ENCODE measurements at places on chromosomes 7 and 10. TPM values are rescaled to one million over a fixed set of nuclear protein-coding genes. Genes with fewer than 3 reads are reported as not detected.

The MOGAT3 gene
- not detected for total RNA-seq

The COMTD1 gene
- 20.8 TPM for total RNA-seq

The BHLHA15 gene
- total RNA-seq = 0.68 TPM

The LAMB1 gene
- total RNA-seq = 458 TPM

The NUTM2D gene
- 3.9 TPM for total RNA-seq

The OR13A1 gene
- not detected for total RNA-seq

The MRPS17 gene
- total RNA-seq = 10.2 TPM

The PTPN20 gene
- total RNA-seq = 0.39 TPM

The ACTR3C gene
- total RNA-seq = 0.53 TPM

The WDR86 gene
- total RNA-seq = 1.5 TPM

The PAX4 gene
- total RNA-seq = not detected

The VENTX gene
- total RNA-seq = not detected

The PGAM2 gene
- not detected for total RNA-seq

The RPA3 gene
- 5.7 TPM for total RNA-seq

The ASB10 gene
- not detected for total RNA-seq

The LDB3 gene
- not detected for total RNA-seq

The TNRC18 gene
- 70.9 TPM for total RNA-seq

The ANXA8L1 gene
- total RNA-seq = 0.06 TPM

The HOXA13 gene
- not detected for total RNA-seq

The SLC35G1 gene
- 2.7 TPM for total RNA-seq

The KCNH2 gene
- total RNA-seq = 0.87 TPM

Data from glomerular endothelial cell (primary cell).